Endothelial cell of umbilical vein (primary cell): ENCODE measurements at places on chromosomes 7 and 10.

DNA sequence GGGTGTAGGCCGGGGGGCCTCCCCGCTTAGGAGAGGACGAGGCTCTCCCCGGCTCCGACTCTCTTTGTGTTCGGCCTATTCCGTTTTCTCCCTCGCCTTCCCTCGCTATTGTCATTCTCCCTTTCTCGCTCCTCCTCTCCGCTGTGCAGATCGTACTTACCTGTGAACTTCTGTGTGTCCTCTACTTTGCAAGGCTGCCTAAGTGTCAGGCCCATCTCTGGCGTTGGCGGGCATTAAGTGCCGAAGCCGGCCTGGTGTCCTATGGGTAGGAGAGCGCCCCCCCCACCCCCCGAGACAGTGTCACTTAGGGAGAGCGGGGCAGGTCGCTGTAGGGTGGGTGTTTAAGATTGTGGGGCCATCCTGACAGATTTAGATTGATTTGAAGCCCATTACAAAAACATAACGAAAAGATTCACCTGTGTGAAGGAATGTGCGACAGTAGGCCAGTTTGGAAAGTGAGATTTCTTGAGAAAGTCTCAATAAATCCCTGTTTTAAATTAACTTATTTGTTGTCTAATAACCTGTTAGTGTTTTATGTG, 579 bp downstream of the RBM33 start:
- DNase-seq, result peak; percentile 60

DNA sequence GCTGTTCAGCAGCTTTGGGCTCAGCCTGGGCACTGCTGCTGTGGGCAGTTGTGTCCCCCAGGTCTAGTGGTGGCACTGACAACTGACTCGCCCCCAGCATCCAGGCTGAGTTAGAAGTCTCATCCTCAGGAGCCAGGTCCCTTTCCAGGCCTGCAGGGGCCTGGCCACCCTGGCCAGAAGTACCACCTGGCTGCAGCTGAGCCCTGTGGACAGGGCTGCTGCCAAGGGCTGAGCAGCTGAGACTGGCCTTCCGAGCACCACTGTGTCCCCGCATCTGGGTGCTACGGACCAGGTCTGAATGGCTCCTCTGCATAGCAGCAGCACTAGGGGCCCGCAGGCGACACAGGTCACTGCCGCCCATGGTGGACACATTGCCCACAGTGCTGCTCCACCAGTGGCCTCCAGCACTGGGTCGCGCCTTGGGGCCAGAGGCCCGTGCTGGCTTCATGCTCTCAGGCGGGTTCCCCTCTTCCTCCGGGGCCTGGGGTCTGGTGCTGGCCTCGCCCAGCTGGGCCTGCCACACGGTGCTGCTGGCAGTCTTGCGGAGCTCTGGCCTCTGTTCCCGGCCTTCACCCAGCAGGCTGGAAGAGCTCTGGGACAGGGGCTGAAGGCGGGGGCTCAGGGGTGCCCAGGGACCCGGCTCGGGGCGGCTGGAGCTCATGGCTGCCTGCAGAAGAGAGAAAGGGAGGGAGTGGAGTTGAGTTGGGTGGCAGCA, 6.2 kb downstream of the GPRIN2 start:
- no peak for DNase-seq

DNA sequence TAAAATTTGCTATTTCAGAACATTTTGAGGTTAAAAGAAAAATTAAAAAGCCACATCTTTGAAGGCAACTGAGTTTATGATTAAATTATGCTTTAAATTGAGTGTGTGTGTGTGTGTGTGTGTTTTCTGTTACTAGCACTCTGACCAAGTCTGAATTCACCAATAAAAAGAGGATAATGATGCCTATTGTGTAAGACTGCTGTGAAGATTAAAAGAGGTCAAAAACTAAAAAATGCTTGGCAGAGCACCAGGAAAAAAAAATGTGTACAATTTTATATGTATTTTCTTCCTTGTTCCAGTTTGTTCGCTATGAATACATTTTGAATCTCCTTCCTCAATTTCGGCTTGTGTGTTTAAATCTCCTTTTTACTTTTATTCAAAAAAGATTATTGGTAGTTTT, 316.6 kb upstream of the MAGI2 start:
- peak; percentile 20 for DNase-seq

DNA sequence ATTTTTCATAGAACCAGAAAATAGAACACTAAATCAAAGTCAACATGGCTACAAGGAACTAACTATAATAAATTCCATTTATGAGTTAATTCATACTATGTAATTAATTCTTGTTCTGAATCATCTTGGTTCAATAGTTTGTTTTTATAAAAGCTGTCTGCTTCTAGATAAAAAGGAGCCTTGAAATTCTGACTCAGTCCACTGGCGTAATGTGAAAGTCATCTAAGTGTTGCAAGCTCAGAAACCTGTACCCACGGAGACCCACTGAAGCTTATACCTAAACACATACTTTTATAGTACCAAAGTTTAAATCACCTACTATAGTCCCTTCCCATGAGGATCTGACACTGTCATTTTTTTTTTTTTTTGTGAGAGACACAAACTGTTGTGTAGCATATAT, 489.4 kb downstream of the SEMA3D start:
- DNase-seq, result peak; percentile 81

DNA sequence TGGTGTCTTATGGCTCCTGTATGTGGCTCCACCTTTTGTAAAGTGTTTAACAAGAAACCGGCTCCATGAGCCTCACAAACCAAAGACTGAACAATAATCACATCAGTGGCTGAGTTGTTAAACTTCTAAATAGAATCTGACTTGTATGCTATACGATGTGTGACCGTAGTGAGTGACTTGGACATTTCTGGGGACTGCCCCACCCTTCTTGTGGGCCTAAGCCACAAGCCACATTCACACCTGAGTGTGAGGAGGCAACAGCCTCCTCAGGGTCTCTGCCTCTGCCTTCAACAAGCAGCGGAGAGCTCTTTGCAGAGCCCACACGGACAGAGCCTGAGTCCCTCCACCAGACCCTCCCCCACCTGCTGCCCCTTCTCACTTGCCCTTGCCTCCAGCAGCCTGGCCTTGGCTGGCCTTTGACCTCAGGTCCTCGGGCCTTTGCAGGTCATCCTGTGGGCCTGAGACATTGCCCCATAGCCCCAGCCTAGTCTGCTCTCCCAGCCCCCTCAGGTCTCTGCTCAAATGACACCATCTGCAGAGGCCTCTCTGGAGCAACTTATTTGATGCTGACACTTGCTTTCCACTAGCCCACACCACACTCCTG, 156.8 kb upstream of the TNS3 start:
- DNase-seq, result no peak

DNA sequence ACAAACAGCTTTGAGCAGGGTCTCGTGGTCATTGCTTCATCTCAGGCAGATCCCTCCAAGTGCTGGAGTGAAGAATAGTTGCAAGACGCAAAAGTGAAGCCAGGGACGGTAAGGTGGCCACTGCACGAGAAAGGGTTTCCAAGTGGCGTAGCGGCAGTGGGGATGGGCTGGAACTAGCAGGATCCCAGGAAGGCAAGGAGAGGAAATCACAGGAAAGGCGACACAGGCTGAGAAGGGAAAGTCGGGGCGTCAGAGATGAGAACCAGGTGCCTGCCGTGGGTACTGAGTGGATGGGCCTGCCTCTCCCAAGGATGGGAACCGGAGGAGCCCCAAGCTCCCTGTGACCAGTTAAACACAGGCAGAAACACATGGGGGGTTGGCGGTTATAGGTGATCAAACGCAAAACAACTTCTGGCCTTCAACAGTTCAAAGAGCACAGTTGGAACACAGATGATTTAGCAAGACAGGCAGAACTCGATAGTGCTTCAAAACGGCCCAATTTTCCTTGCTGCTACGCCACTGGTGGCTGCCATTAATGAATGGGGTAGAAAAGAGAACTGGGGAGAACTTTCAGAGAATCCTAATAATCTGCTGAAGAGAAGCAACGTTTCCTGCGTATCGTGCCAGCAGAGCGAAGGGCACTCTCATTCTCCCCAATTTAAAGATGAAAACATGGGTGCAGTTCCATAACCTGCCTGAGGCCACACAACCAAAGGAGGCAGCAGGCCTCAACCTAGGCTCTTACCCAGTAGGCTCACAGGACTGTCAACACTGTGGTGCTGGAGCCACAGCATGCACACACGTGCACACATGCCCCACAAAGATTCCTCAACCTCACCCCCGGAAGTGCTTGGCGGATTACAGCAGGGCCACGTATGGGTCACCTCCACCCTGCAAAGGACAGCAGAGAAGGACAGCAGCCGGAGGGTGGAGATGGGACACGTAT, 61.9 kb downstream of the MAD1L1 start:
- DNase-seq, result no peak

DNA sequence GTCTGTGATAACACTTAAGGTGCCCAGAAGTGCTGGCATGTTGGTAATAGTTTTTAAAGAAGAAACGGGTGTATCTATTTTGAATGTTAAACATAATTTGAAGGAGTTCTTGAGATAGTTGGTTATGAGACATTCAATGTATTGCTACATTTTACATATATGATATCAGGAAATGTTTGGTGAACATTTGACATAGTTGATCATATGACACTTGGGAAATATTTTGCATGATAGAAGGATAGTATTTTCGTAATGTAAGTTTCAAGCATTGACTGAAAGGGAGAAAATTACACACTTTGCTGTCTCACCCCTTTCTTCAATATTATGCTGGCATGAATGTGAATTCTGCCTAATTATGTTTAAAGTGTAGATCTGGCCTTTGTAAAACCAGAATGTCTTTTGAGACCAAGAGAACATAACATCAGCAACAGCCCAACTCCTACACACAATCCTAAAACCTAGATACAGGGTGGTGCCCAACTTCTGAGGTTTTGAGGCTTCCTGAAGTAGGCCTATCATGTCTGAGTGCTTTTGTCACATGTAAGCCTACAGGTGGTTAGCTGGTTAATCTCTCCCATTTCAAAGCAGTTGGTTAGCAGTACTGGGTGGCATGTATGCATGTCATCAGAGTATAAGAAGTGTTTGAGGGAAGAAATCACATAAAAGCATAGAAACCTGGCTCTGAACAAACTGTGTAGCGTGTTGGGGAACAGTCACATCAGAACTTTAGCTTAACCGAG, 2.1 kb downstream of the ADD3 start:
- DNase-seq, result no peak
